ENCODE measurements at places on chromosomes 7 and 10.
A peak's percentile ranks its signal among the peaks of the same experiment; 100 is the strongest.

- H3K27me3 ChIP-seq: no peaks in the 10 kb centered on the region
- H3K4me1 ChIP-seq: peaks cover 18% of the 10 kb centered on the region
- no peak overlapping the region for H3K4me3 ChIP-seq
- H3K27ac ChIP-seq: peak overlapping the region; percentile 8
- no peak for ATAC-seq
Observed at GRCh38 chr7:24660546-24660945, 87.3 kb downstream of the PALS2 start.

GRCh38 chr7:17781491-17782215 is 158.6 kb downstream of the SNX13 start:
- H3K4me1 ChIP-seq: no peaks in the 10 kb centered on the region
- ATAC-seq: no peak
- H3K27me3 ChIP-seq: no peaks in the 10 kb centered on the region
- no peak overlapping the region for H3K4me3 ChIP-seq
- no peaks in the 10 kb centered on the region for H3K36me3 ChIP-seq

DNA sequence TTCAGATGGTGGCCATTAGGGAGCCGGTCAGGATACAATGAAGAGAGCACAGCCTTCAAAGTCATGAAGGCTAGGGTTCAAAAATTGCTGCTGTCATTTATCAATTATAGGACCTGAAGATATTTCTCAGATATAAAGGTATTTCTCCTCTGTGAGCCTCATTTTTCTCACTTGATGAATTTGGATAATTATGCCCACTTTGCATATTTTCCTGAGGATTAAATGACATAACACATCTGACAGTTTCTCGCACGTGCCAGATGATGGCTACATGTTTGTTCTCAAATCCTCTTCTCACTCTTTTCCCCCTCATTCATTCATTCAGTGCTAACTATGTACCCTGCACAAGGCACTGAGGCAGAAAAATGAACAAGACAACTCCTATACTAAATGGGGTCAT is 391.6 kb downstream of the INHBA start:
- no peaks in the 10 kb centered on the region for H3K36me3 ChIP-seq
- H3K27ac ChIP-seq: no peak overlapping the region
- H3K4me1 ChIP-seq: no peaks in the 10 kb centered on the region

GRCh38 chr10:45581582-45582385 is 90.8 kb downstream of the ZFAND4 start:
- no peaks in the 10 kb centered on the region for H3K27me3 ChIP-seq
- no peak overlapping the region for H3K4me3 ChIP-seq
- H3K27ac ChIP-seq: peak overlapping the region; percentile 92
- H3K4me1 ChIP-seq: peaks cover 55% of the 10 kb centered on the region
- peaks cover 29% of the 10 kb centered on the region for H3K36me3 ChIP-seq
- no peak for ATAC-seq

GRCh38 chr10:49008505-49009198 is 69.0 kb upstream of the LRRC18 start:
- no peaks in the 10 kb centered on the region for H3K4me1 ChIP-seq
- peaks cover 20% of the 10 kb centered on the region for H3K27me3 ChIP-seq
- H3K36me3 ChIP-seq: no peaks in the 10 kb centered on the region
- ATAC-seq: peak; percentile 31
- no peak overlapping the region for H3K4me3 ChIP-seq

DNA sequence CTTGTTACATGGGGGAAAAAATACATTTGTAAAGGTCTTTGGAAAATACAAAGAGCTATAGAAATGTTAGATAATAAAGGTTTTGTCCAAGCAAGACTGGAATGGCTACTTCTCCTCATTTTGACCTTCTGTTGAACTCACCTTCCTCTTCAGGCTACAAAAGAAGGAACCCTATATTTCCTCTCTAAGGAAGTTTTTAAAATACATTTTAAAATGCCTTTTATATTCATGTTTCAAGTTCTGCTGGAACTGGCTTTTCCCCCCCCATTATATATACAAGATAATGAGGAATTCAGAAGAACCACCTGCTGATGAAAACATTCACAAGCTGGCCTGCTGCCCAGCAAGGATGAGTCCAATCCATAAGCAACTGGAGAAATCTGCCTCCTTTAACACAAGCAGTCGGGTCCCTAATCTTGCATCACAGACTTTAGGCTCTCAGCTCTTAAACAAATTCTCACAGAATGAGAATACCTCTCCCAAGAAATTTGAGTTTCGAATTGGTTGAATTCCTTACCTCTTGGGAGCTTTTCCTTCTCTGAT is 44.6 kb downstream of the MTERF1 start:
- H3K4me1 ChIP-seq: no peaks in the 10 kb centered on the region
- H3K27ac ChIP-seq: no peak overlapping the region
- no peaks in the 10 kb centered on the region for H3K27me3 ChIP-seq
- no peak for ATAC-seq
- H3K36me3 ChIP-seq: no peaks in the 10 kb centered on the region
- H3K4me3 ChIP-seq: no peak overlapping the region

DNA sequence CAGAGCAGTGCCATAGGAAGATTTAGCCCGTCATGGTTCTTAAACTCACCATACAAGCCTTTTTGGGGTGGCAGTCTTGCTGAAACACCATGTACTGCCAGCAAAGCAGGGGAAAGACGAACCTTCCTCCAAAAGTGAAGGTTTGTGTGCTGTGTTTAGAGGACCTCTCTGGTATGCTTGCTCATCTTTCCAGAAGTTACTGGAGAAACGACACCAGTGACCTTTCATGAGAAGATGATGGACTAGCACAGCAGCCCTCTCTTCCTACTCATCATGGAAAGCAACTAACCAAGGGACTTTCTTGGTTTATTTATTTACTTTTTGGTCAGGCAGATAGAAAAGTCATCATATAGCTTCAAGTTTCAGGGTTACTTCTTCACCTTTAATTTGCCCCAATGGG is 247.4 kb downstream of the PTEN start:
- H3K27ac ChIP-seq: no peak overlapping the region
- ATAC-seq: peak; percentile 62
- H3K4me3 ChIP-seq: no peak overlapping the region
- no peaks in the 10 kb centered on the region for H3K27me3 ChIP-seq
- H3K4me1 ChIP-seq: peaks cover 28% of the 10 kb centered on the region
- no peaks in the 10 kb centered on the region for H3K36me3 ChIP-seq

GRCh38 chr7:135205850-135206249 is 5.5 kb downstream of the WDR91 start:
- peaks cover 71% of the 10 kb centered on the region for H3K36me3 ChIP-seq
- peak overlapping the region; percentile 95 for H3K27ac ChIP-seq
- H3K27me3 ChIP-seq: no peaks in the 10 kb centered on the region
- no peak overlapping the region for H3K4me3 ChIP-seq

GRCh38 chr10:104441329-104442000 is 87.8 kb downstream of the CFAP58 start:
- H3K27me3 ChIP-seq: peaks cover 11% of the 10 kb centered on the region
- H3K36me3 ChIP-seq: no peaks in the 10 kb centered on the region
- H3K4me1 ChIP-seq: no peaks in the 10 kb centered on the region
- ATAC-seq: no peak
- no peak overlapping the region for H3K27ac ChIP-seq
- no peak overlapping the region for H3K4me3 ChIP-seq

DNA sequence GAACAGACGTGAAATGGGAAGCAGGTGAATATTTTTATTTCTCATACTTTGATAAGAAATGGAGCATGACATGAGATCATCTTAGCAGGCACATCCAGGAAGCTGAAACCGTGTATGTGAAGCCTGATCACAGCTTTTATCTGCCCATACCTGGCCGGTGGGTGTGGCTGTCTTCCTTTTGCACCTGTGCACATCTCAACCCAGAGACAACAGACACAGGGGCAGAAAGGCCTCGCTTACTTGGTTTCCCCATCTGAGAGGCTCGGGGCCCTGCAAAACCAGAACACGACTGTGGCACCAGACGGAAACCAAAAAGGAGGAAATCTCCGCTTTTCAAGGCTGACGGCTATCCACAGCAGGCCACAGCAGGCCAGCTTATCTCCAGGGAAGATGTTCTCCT is 116.4 kb downstream of the TCERG1L start:
- H3K36me3 ChIP-seq: no peaks in the 10 kb centered on the region
- H3K4me3 ChIP-seq: no peak overlapping the region
- no peak overlapping the region for H3K27ac ChIP-seq
- H3K4me1 ChIP-seq: no peaks in the 10 kb centered on the region

DNA sequence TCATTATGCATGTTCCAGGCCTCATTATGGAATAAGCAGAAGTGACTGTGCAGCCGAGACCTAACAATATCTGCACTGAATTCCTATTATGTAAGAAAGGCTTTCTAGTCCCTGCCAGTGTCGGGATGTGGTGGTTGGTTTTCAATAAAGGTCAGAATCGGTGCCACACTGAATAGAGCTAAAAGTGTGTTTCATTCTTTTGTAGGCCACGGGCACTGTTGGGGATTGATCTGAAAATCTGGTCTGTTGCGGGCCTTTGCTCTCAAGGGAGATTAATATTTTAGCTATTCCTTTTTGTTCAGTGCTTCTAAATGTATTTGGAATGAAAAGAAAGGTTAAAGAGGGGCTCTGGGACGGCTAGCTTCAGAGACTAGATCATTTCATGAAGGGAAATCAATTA is 559.4 kb upstream of the GALNT17 start:
- H3K4me1 ChIP-seq: no peaks in the 10 kb centered on the region
- no peak overlapping the region for H3K4me3 ChIP-seq
- no peak for ATAC-seq
- H3K36me3 ChIP-seq: peaks cover 40% of the 10 kb centered on the region
- H3K27me3 ChIP-seq: no peaks in the 10 kb centered on the region
- no peak overlapping the region for H3K27ac ChIP-seq

- H3K36me3 ChIP-seq: peaks cover 2% of the 10 kb centered on the region
- H3K4me1 ChIP-seq: peaks cover 21% of the 10 kb centered on the region
- ATAC-seq: peak; percentile 72
- H3K27me3 ChIP-seq: no peaks in the 10 kb centered on the region
- no peak overlapping the region for H3K27ac ChIP-seq
Observed at GRCh38 chr10:44725404-44725803, 185.7 kb upstream of the TMEM72 start.

- H3K27ac ChIP-seq: no peak within 1 kb of the TSS
- H3K4me3 ChIP-seq: no peak within 1 kb of the TSS
- H3K36me3 ChIP-seq: no peaks in the 10 kb centered on the region
- H3K27me3 ChIP-seq: no peaks in the 10 kb centered on the region
- ATAC-seq: no peak
Observed at GRCh38 chr10:5196702-5197113, at the start of gene AKR1C4. Gene AKR1C4 (plus strand): TSS chr10:5196837. CDS start chr10:5196868, 31 bp downstream.

GRCh38 chr10:33098951-33099663 is 141.1 kb upstream of the ITGB1 start:
- H3K4me3 ChIP-seq: no peak overlapping the region
- no peaks in the 10 kb centered on the region for H3K27me3 ChIP-seq
- peaks cover 57% of the 10 kb centered on the region for H3K4me1 ChIP-seq
- ATAC-seq: peak; percentile 73
- H3K36me3 ChIP-seq: peaks cover 20% of the 10 kb centered on the region

GRCh38 chr10:60420991-60421894 is 31.6 kb upstream of the ANK3 start:
- peaks cover 4% of the 10 kb centered on the region for H3K36me3 ChIP-seq
- no peak overlapping the region for H3K27ac ChIP-seq
- no peaks in the 10 kb centered on the region for H3K27me3 ChIP-seq

GRCh38 chr10:73645251-73645650 is 4.0 kb upstream of the MYOZ1 start:
- peaks cover 26% of the 10 kb centered on the region for H3K4me1 ChIP-seq
- no peak for ATAC-seq
- H3K27me3 ChIP-seq: peaks cover 16% of the 10 kb centered on the region

DNA sequence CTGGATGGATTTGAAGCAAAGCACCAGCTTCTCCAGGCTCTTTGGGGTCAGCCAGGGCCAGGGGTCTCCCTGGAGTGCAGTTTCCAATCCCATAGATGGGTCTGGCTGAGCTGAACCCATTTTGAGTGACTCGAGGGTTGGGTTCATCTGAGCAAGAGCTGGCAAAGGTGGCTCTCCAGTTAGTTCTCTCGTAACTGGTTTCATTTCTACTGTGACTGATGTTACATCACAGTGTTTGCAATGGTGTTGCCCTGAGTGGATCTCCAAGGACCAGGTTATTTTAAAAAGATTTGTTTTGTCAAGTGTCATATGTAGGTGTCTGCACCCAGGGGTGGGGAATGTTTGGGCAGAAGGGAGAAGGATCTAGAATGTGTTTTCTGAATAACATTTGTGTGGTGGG is 14.2 kb downstream of the LEP start:
- H3K4me1 ChIP-seq: no peaks in the 10 kb centered on the region
- H3K4me3 ChIP-seq: no peak overlapping the region
- no peaks in the 10 kb centered on the region for H3K36me3 ChIP-seq
- peaks cover 47% of the 10 kb centered on the region for H3K27me3 ChIP-seq
- no peak overlapping the region for H3K27ac ChIP-seq

- H3K36me3 ChIP-seq: no peaks in the 10 kb centered on the region
- H3K27me3 ChIP-seq: no peaks in the 10 kb centered on the region
- no peak for ATAC-seq
Observed at GRCh38 chr7:81098213-81098612, 179.4 kb upstream of the SEMA3C start.

DNA sequence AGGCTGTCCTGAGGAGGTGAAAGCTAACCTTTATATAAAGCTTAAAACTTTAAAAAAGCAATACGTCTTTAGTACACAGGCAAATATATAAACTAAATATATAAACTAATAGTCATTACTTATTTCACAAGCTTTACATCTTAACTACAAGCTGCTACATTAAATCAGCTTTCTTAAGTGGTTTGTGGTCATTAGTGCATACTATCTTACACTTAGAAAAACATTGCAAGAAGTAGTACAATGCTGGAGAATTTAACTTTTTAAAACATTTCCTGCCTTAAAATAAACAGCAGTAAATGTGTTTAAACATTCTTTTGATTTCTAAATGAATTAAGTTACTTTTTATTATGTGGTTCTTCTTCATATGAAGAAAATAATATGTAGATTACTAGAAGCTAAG is 36.3 kb downstream of the MET start:
- ATAC-seq: no peak
- H3K4me3 ChIP-seq: no peak overlapping the region
- no peaks in the 10 kb centered on the region for H3K4me1 ChIP-seq
- H3K27ac ChIP-seq: no peak overlapping the region

- ATAC-seq: no peak
- H3K4me1 ChIP-seq: no peaks in the 10 kb centered on the region
- no peak overlapping the region for H3K27ac ChIP-seq
- H3K4me3 ChIP-seq: no peak overlapping the region
- no peaks in the 10 kb centered on the region for H3K27me3 ChIP-seq
Observed at GRCh38 chr7:135584362-135585353, 26.9 kb downstream of the NUP205 start.

DNA sequence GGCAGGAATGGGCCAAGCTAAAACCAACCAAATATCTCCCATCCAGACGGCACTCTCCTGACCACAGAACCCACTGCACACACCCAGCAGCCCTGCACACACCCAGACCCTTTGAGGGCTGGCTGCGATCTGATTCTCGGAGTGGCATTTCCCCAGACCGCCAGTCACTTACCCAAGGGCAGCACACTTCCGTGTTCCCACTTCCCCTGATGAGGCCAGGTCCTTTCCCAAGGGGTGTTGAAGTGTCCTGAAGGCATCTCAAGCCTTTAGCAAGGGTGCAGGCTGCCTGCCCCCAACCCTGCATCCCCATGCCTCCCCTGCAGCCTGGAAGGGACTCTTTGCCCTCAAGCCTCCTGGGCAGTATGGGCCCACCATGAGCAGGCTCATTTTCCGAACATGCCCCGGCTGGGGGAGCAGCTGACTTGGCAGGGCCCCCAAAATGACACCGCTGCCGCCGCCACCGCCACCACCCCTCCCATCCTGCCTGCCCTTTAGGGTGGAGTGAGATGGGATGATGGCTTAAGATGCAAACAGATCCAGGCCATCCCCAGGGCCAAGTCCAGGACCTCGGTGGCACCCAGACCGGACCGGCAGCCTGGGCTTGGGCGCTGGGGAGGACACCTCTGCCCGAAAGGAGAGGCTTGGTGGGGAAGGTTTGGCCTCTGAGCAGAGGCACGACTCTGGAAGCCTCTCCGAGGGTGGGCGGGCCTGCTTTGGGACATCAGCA is 159.8 kb downstream of the NRF1 start:
- no peaks in the 10 kb centered on the region for H3K36me3 ChIP-seq
- peaks cover 11% of the 10 kb centered on the region for H3K27me3 ChIP-seq
- H3K4me3 ChIP-seq: no peak overlapping the region
- ATAC-seq: no peak

Measured in stimulated activated memory B cell treated with anti-CD40 and anti-IgM and Interleukin-4, amounts not matched to agents 10 μg/mL and 1 μg/mL and 100 μg/mL, for 72 hours (primary cell).